ENCODE measurements at places on chromosomes 16 and 17.

GRCh38 chr16:71520550-71520949 lies 5.7 kb upstream of the CHST4 start:
- DNase-seq, result no peak

DNA sequence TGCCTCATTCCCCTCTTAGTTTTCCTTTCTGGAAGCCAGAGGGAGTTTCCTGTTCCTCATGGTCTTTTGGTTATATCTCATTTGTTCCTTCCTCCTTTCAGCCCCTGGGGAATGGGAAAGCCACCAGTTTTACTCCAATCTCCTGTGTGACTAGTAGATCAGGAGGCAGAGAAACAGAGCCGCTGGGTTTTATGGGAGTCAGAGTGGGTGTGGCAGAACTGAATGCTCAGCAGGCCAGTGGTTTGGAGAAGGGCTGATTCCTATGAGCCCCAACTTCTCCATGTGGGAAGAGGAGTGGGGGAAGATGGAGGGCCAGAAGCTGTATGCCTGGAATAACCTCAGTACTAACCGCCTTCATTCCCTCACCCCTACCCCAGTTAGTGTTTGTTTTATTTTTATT lies 4.1 kb downstream of the DNAH2 start:
- DNase-seq, result no peak

GRCh38 chr17:72826602-72827001 lies 265.9 kb downstream of the SLC39A11 start:
- DNase-seq, result no peak

DNA sequence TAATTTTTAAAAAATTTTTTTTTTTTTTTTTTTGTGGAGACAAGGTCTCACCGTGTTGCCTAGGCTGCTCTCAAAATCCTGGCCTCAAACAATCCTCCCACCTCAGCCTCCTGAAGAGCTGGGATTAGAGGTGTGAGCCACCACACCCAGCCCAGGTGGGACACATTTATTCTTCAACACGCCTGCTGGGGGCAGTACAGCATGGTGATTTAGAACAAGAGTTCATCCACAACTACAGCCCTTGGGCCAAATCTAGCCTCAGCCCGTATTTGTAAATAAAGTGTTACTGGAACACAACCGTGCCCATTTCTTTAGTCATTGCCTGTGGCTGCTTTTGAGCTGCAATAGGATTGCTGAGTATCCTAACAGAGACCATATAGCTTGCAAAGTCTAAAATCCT lies 92.8 kb downstream of the KATNIP start:
- DNase-seq, result no peak

GRCh38 chr16:2040787-2041522 lies 6.7 kb downstream of the NTHL1 start:
- no peak for DNase-seq

DNA sequence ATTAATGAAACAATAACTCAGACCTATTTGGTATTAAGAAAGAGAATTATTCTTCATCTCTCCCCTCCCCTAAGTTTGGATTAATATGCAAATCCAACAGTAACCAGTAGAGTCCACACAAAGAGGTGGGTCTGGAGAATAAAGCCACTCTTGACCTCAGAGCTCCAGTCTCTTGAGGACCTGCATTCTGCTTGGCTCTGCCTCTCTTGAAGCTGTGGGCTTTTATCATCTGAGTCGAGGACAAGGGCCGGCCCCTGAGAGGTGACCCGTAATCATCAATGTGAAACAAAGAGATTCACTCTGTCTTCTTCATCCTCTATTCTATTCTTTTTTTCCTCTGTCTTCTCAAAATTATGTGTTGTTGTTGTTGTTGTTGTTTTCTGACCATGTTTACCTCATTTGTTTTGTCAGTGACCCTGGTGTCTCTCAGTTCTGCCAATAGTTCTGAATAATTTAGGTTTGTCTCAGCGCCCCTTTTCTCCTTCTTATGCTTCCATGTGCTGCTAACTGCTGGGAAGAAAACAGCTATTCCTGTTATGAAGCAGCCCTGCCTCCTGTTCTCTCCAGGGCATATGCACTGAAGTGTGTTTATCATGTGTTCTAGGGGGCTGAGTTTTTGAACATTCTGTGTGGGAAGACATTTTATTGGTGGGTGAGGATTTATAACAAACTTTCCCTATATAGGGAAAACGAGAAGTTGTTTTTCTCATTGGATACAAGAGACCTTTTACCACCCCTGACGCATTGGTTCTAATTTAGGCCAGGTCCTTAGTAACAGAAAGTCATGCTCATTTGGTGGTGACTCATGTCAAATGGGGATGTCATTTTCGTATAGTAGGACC lies 135.8 kb downstream of the TRIM37 start:
- no peak for DNase-seq

- DNase-seq, result no peak
Observed at GRCh38 chr16:3101018-3101840, 2.1 kb upstream of the ZSCAN10 start.

DNA sequence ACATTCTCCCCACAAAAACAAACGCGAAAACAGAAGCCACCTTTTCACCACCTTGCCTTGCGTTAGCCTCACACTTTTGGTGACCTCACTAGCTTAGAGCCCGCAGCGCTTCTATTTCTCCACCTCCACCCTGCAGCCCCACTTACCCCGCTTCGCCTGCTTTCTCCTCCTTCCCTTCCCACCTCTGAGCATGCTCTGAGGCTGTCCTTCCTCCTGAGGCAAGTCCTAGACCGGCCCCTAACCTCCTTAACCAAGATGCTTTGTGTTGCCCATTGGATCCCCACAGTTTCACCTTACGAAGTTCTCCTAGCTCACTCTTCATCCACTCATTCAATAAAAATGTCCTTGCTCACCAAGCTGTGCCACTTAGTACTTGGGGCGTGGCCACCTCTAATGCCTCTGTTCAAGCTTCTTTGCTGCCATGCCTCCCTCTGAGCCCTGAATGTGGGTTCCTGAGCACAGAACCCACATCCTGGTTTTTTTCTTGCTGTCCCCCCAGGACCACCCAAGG lies 1.3 kb downstream of the GNGT2 start:
- no peak for DNase-seq

GRCh38 chr16:55901566-55902217 lies 26.5 kb upstream of the CES5A start:
- no peak for DNase-seq

DNA sequence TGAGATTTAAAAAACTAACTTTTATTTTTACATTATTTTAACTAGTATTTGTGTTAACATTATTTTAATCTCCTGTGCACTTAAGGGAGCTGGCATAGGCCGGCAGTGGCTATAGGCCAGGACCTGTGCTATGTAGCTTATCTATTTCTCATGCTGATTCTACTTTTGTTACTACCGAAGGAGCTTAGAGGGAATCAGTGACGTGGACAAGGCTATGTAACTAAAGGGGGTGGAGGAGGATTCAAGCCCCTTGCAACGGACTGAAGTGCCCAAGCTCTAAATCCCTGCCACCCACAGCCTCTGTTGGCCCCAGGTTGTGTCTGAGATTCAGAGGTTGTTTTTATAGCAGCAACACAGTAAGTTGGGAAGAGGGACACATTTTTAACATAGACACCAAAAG lies 356.4 kb downstream of the WWOX start:
- DNase-seq, result no peak

DNA sequence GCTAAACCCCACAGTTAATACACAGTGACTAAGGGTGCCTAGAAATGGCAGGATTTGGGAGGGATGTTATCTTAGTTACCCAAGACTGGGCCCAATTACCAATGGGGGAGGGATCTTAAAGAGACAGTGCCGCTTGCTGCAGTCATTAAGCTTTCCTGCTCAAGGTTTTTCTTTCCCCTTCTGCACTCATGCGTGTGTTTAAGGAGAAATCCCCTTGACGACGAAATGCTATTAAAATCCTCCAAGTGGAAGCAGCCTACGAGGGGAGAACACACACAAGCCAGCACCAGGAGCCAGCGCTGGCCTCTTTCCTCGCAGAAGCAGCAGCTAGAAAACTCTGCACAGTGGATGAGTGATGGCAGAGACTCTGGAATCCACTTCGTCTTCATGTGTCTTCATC lies 22.0 kb downstream of the SALL1 start:
- no peak for DNase-seq

GRCh38 chr17:80646328-80646727 lies 101.7 kb downstream of the RPTOR start:
- no peak for DNase-seq

GRCh38 chr17:10640475-10640874 lies 16.6 kb downstream of the MYH3 start:
- DNase-seq, result no peak

DNA sequence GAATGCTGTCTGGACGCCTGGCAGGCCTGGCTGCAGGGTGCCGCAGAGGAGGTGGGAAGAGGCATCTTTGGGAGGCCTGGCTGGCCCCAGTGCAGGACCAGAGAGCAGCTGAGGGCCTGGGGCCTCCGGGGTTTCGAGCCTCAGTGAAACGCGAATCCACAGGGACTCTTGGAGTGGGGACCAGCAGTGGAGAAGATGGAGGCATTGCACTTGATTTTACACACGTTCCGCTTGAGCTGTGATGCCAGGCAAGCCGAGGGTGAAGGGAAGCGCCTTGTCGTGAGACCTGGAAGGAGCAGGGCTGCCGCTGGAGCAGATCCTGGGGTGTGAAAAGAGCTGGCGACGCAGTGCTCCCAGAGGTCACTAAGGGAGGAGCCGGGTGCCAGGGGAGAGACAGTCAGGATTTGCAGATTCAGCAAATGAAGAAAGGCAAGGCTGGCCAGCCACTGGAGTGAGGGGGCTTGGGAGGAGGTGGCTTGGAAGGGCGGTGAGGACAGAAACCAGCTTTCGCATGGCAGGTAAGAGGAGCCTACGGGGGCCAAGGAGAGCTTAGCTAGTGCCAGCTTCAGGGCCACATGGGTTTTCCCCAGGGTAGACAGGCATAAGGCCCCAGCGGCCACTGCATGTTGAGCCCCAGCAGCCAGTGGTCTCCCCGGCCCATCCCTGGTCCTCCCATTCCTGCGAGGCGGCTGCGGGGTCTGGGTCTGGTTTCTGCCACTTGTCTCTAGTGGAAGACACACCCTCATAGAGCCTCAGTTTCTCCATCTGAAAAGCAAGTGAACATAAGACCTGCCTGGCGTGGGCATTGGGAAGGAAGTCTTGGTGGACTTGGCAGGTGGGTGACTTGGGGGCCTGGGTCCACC lies 175.2 kb upstream of the CHMP6 start:
- DNase-seq, result no peak

GRCh38 chr16:86337138-86337537 lies 173.2 kb upstream of the FOXF1 start:
- DNase-seq, result no peak

GRCh38 chr17:13152501-13152900 lies 134.7 kb upstream of the ELAC2 start:
- DNase-seq, result no peak

GRCh38 chr16:56363781-56364565 lies 61.4 kb downstream of the AMFR start:
- DNase-seq, result no peak

- no peak for DNase-seq
Observed at GRCh38 chr16:2777903-2778629, 986 bp upstream of the ELOB start.

DNA sequence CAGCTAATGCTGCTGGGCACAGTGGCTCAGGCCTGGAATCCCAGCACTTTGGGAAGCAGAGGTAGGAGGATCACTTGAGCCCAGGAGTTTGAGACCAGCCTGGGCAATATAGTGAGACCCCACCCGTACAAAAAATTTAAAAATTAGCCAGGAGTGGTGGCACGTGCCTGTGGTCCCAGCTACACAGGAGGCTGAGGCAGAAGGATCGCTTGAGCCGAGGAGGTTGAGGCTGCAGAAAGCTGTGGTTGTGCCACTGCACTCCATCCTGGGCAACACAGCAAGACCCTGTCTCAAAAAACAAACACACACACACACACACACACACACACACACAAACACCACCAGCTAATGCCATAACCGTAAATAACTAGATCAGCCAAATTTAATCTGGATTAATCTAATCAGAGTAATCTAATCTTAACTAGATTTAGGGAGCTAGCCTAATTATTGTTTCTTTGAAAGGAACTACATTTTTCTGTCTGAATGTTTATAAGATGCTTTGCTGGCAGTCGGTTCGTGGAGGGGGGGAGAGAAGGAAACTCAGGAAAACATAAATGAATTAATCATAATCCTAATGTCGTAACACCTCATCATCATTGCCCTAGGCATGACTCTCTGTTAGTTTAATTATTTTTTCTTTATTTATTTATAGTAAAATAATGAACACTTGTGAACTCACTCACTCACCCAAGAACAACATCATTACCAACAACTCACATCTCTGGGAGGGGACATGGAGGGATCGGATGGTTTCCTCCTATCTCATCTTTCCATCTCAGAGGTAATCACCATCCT lies 12.5 kb upstream of the RBBP6 start:
- DNase-seq, result no peak

GRCh38 chr17:49285716-49286115 lies 55.1 kb upstream of the PHOSPHO1 start:
- DNase-seq, result no peak

GRCh38 chr17:59160157-59161025 lies 4.8 kb downstream of the PRR11 start:
- no peak for DNase-seq

DNA sequence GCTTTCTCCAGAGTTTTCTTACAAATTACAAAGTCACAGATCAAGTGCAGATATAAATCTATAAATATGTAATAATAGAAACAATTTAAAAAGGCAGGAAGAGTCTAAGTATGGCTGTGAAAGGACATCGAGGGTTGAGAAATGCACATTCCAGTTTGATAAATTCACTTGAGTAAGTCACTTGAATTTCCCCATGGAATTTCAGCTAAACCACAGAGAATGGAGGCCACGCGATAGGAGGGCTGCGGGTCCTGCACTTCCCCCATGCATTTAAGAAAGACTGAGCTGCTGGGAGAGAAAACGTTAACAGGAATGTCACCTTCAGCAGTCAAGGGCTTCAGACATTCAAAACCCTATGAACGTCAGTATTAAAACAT lies 6.1 kb upstream of the MXRA7 start:
- DNase-seq, result no peak

GRCh38 chr17:81140695-81141094 lies 24.6 kb upstream of the PVALEF start:
- no peak for DNase-seq

DNA sequence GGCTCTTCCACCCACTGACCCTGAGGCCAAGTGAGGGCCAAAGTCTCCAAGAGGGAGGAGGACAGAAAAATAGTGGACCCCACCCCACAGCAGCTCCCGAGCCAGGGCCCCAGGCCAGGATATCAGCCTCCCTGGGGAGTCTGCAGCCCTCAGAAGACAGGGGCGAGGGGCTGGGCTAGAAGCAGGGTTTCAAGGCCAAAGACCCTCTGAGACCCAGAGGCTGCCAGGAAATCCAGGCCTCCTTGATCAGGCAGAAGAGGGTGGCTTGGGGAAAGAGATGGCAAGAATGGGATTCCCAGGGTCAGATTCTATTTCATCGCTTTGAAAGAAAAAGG lies 156.1 kb downstream of the ZNF423 start:
- DNase-seq, result no peak

DNA sequence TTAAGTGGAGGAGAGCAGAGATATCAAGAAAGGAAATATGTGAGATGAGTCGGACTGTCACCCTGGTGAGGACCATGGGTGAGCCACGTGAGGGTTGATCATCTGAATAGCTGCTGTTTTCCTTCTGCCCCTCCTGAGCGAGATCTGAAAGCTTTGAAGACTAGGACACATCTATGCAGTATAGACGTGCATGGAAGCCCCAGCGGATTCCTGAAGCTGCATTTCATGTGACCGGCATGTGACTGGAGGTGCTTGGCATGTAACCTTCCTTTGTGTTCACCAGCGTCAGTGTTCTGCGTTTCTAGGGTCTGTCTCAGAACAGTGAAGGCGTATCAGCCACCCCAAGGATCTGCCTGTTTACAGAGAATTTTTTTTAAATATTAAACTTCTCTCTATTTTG lies 75.1 kb downstream of the MSI2 start:
- no peak for DNase-seq
